ENCODE measurements at places on chromosomes 2 and 18.

- DNase-seq = no peak
Measured at GRCh38 chr2:26811261-26811660, 25.4 kb downstream of the CENPA start.

DNA sequence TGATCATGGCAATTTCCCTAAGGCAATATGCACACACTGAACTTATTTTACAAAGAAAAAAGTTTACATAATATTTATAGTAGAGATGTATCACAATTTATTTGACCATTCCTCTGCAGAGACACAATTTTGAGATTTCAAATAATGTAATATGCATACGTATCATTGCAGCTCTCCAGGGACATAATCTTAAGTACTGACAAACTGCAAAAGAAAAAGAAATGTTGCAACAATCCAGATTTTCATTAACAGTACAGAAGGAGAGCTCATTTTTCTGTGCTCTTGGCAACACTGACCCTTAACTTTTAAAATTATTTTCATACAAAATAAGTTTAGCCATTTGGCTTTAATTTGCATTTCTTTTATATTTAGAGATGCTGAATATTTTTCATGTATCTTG, 710.2 kb upstream of the SLC39A10 start:
- DNase-seq = no peak

- DNase-seq = peak; percentile 47
Measured at GRCh38 chr2:230684270-230685168, 28.1 kb upstream of the CAB39 start.

DNA sequence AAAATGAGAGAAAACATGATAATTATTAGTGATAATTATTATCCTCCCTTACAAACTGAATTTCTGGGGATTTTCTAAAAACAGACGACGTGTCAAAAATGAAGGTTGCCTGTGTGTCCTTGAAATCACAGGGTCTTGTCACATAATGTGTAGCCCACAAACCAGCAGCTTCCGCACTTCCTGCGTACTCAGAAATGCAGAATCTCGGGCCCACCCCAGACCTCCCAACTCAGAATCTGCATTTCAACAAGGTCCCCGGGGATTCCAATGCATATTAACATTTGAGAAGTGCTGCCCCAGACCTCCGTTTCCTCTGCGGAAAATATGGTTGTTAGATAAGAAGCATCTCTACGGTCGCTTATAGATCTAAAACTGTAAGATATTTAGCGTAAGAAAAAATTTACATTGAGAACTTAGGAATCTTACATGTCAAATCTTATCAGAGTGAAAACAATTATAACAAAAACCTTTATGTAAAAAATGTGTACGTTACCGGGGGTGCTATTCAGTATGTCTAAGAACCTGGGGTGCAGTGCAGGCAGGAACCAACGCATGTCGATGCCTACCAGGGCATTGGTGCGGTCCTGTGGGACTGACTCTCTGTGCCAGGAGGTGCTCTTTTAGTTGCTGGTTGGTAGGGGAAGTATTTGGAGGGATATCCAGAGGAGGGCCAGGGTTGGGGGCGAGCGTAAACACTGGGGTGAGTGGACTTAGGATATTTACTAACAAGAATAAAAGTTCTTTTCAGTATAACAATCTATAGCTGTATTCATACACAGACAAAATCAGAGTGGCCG, 15.2 kb downstream of the CDKL4 start:
- DNase-seq = peak; percentile 10

DNA sequence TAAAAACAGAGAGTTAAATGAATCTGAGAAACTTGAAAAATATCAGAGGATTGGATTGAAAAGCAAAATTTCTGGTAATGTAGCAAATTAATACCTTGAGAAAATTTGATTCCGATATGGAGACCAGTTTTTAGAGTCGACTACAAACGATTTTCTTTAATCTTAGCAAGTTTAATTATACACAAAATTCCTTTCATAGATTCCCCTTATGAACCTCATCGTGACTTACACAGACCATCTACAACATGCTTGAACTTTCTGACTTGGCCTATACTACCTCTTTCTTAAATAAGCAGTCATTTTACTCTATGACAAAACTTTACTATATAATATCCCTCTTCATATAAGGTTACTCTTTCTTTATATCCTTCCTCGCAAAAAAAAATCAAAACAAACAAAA, 769.6 kb upstream of the CRIM1 start:
- no peak for DNase-seq

DNA sequence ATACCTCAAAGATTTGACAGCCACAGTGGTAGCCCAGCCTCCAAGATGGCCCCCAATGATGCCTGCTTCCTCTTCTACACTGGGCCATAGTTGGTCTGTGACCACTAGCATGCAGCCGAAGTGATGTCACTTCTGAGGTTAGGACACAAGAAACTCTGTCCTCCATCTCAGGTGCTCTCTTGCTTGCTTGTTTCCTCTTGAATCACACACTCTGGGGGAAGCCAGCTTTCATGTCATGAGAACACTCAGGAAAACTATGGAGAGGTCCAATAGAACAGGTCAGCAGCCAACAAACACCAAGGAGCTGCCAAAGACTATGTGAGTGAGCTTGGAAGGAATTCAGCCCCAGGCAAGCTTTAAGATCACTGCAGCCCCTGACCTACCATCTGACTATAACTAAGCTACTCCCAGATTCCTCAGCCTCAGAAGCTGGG, 3.3 kb upstream of the ADAM17 start:
- DNase-seq = peak; percentile 99

- no peak for DNase-seq
Measured at GRCh38 chr18:47677952-47678351, 252.5 kb downstream of the SMAD2 start.

DNA sequence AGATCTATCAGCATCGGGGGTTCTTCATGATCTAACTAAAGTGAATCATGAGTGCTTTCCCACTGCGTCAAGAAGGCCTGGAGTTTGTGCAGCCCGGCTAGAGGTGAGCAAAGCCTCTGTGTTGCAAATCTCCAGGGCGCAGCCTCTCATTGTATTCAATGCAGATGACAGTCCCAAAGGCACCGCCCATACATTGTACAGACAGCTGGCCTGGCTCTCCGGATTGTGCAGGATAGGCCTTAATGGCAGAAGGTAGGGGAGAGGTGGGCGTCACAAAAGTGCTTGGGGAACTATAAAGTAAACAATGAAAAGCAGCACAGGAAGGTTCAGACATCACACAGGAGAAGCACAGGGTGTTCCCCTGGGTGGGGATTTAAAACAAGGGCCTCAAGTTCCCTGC, 907 bp upstream of the GYPC start:
- DNase-seq = peak; percentile 9
